NCI-H1417 treated with DMSO at 0.1 percent for 48 hours (cell line): ENCODE measurements at places on chromosomes 11 and 22.

DNA sequence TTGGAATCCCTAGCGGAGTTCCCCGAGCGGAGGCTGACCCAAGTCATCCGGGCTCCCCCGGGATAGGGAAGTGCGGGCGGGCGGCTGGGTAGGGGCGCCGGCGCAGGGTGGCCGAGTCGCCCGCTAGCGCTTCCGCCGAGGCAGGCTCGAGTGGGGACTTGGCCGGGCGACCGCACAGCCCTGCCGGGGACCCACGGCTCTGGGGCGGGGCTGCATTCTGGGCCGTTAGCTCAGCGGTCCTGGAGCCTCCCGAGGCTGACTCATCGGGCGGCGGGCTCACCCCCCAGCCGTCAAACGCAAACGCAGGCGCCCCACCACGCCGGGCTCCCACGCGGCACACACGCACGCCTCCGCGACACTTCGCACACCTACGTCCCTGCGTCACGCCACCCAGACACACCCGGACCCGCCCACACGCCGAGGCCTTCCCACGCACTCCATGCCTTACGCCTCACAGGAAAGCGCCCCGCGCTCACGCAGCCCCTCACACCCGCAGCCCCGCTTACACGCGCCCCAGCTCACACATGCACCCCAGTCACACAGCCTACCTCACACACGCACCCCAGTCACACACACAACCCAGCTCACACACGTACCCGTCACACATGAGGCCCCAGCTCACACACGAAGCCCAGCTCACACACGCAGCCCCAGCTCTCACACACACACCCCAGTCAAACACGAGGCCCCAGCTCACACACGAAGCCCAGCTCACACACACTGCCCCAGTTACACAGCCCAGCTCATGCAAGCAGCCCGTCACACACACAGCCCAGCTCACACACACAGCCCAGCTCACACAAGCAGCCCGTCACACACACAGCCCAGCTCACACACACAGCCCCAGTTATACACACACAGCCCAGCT, 1.2 kb downstream of the PHLDB1 start:
- no peak for DNase-seq

- no peak for DNase-seq
These were observed 7.5 kb upstream of the IL17RA start for GRCh38 chr22:17077255-17077654.

GRCh38 chr22:36411589-36412258, 24.0 kb upstream of the MYH9 start:
- DNase-seq, result no peak

GRCh38 chr11:102469196-102469821, 16.7 kb upstream of the TMEM123 start:
- no peak for DNase-seq

DNA sequence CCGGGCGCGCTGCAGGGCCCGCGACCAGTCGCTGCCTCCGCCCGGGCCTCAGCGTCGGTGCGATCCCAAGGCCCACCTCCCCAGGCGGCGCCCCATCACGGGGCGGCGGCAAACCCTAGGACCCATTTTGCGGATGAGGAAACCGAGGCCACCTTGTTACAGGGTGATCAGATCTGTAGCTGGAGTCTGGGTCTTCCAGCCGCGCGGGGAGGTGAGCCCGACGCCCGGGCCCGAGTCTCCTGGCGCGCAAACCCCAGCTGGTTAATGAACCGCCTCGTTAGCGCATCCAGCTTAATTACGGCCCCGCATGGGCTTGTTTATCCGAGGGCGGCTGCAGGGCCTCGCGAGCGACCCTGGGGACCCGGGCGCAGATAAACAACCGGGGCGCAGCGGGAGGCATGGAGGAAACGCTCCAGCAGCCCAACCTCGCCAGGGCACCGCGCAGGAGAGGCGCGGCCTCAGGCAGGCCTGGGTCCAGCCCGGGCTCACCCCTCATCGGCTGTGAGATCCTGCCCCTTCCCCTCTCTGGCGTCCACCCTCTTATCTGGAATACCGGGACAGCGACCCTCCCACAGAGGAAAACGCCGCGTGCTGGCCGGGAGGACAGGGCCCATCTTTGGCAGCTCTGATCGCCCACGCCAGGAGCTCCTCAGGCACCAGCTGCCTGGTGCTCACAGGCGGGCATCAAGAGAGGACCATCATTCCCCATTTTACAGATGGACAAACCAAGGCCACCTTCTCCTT, 14.7 kb downstream of the OTUB1 start:
- no peak for DNase-seq

GRCh38 chr11:2212411-2213251, 41.0 kb upstream of the TH start:
- DNase-seq, result no peak

GRCh38 chr11:31127290-31127689, 242.2 kb downstream of the DCDC1 start:
- DNase-seq, result no peak

GRCh38 chr11:68750195-68751003, 921 bp downstream of the TESMIN start:
- DNase-seq, result no peak

- DNase-seq, result no peak
These were observed 822.9 kb downstream of the BRD1 start for GRCh38 chr22:49004484-49005399.

DNA sequence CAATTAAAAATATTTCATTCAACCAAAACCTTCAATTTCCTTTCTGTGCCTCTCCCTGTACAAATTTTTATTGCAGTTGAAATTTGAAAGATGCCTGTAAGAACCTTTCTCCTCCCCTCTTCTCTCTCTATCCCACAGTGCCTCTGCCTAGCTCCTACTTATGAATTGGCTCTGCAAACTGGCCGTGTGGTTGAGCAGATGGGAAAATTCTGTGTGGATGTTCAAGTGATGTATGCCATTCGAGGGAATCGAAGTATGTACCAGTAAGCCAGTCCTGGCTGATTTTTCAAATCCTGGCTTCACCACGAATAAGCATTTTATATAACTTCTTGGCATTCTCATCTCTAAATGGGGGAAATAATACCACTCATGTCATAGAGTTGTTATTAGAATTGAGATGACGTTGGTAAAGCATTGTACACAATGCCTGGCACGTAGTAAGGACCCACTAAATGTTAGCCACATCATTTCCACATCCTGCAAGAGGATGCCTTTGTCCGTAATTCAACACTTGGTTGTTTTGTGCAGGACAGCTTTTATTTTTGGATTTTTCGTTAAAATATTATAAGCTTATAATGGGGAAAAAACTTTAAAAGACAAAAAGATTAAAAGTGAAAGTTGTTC, 6.0 kb downstream of the DDX25 start:
- DNase-seq, result no peak

- no peak for DNase-seq
These were observed 62.1 kb downstream of the ADAMTS15 start for GRCh38 chr11:130510407-130511006.

GRCh38 chr11:71282581-71283351, 30.4 kb upstream of the SHANK2 start:
- no peak for DNase-seq

DNA sequence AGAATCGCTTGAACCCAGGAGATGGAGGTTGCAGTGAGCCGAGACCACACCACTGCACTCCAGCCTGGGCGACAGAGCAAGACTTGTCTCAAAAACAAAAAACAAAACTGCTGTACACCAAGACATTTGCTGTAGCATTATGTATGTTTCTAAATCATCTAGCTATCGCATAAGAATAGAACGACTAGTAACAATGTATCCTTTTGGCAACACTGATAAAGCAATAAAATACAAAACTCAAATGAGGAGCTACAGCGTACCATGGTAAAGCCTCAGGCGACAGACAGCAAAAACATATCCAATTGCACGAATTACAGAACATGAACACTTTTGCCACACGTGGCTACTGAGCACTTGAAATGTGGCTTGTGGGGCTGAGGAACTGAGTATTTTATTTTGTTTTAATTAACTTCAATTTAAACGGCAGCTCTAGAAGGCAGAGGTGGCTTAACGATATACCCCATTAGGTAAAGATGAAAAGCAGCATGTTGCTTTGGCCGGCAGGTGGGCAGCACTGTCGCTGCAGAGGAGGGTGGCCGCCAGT, 2.3 kb downstream of the TUBGCP6 start:
- no peak for DNase-seq

GRCh38 chr11:96642583-96642982, 252.8 kb downstream of the JRKL start:
- DNase-seq, result no peak

DNA sequence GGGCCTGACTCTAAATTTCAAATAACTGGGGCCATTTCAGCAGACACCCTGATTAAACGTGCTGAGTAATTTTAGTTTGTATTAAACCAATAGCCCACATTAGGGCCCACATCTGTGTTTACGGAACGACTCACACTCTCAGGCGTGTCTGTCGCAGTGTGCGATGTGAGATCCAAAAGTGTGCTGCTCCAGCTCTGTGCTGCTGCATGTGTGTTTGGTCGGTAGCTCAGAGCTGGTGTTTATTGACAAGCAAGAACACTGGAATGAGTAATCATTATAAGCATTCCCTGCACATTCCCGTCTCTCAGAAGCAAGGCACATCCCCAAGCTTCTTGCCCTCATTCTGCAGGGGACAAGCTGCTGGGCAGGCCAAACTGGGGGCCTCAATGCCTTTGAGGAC, 7.8 kb downstream of the OPCML start:
- DNase-seq, result no peak

- DNase-seq, result no peak
These were observed 238.7 kb downstream of the FAM181B start for GRCh38 chr11:82494988-82495432.

DNA sequence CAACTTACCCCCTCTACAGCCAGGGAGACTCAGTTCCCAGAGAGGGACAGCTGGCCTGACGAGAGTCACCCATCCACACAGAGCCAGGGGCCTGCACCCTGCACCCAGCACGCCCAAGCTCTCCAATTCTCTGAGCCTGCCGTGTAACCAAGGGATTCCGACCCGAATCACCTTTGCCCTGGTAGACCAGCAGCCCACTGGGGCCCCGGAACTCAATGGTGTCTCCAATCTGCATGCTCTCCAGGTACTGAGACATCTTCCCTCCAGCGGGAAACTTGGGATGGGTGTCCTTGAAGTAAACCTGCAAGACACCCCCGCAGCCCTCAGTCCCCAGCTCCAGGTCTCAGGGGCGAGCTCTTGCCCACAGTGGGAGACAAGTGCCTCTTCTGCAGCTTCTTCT, 12.4 kb downstream of the ATP5MGL start:
- no peak for DNase-seq

DNA sequence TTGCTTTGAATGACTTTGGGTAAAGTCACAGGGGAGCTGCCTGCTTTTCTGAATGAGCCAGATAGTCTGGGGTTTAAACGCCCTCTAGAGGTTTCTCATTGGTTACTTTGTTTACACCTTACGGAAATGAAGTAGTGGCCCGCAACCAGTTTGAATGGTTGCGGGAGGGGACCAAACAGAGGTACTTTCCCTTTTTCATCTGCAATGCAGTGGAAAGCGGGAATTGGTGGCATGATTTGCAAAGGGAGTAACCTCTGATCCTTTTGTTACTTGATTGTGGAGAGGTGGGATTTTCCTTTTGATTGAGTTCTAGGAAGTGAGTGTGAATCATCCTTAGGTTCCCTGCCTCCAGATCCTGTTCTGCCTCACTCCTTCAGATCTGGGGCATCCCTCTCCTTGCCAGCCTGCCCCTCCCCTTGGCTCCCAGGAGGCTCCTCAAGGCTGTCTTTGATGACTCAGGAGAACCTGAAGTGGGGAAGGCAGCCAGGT, 15.9 kb upstream of the GLYATL1 start:
- DNase-seq, result no peak

DNA sequence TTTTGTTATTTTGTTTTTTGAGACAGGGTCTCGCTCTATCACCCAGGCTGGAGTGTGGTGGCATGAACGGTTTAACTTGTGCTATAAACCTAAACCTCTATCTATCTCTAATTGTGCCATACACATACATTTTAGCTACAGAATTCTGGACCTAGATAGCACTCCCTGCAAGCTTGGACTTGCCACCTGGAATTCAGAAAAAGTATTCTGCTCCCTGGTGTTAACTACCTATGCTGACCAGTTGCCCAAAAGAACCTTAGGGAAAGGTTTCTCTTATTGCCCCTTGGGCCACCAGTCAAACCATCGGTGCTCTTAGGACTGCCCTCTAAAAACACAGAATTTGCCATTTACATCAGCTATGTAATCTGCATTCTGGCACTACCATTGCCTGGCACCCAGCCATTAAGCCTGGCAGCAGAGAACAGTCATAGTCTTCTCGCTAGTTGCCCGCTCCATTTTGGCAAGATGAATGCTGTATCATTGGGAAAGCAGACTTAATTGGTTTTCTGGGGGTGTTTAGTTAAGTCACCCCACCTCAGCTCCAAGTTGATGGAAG, 55.3 kb downstream of the ETS1 start:
- no peak for DNase-seq

- no peak for DNase-seq
These were observed 37.5 kb downstream of the KCNJ4 start for GRCh38 chr22:38417252-38418060.

GRCh38 chr11:45580399-45580798, 85.0 kb downstream of the CHST1 start:
- DNase-seq, result no peak

GRCh38 chr11:68759991-68760390, 8.7 kb upstream of the TESMIN start:
- DNase-seq, result no peak
